ENCODE measurements at places on chromosomes 5 and 9.

DNA sequence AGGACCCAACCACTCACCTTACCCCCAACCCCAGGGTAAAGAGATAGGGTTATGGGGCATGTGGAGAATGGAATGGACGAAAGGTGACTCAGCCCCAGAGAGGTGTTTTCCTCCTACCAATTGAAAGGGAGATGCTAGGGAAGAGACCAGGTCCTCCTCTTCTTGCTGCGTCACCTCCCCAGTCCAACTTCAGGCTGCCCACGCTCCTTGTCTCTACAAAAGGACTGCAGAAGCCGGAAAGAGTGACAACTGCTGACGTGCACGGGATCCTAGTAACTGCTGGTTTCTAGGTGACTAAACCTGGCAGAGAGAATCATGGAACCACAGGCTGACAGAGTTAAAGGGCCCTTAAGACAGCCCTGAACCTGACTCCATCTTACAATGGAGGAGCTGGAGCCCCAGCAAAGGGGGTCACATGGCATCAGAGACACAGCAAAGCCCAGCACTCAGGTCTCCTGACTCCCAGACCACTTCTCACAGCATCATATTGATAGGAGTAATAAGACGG, 2.2 kb downstream of the GPX3 start:
- DNase-seq = no peak

- peak; percentile 54 for DNase-seq
Measured at GRCh38 chr5:159100025-159100781, 487 bp upstream of the EBF1 start.

DNA sequence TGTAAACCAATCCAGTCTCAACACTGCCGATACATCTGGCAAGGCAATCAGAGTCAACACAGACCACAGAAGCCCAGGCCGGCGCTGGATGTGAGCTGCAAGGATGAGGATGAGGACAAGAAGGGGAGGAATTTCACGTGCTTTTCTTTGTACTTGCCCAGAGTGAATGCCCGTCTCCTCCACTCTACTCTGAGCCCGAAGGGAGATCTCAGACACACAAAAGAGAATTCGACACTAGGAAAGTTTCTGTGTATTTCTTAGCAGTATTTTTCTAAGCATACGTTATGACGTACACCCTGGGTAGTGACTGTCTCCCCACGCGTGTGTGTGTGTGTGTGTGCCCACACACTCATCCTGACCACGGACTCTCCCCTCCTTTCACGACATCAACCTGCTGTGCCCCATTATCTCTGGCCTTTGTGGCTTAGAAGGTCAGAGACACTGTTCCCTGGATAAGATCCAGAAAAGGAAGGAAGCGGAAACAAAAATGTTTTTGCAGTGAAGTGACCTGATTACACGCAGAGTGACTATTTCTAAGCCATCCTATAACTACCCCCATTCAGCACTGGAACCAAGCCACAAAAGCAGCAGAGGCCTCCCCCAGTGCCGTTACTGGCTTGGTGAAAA, 227.3 kb upstream of the DAPK1 start:
- DNase-seq = no peak

- DNase-seq = no peak
Measured at GRCh38 chr5:172720655-172721054, 50.3 kb downstream of the DUSP1 start.

GRCh38 chr5:154345255-154345952, 100.4 kb upstream of the SAP30L start:
- no peak for DNase-seq

DNA sequence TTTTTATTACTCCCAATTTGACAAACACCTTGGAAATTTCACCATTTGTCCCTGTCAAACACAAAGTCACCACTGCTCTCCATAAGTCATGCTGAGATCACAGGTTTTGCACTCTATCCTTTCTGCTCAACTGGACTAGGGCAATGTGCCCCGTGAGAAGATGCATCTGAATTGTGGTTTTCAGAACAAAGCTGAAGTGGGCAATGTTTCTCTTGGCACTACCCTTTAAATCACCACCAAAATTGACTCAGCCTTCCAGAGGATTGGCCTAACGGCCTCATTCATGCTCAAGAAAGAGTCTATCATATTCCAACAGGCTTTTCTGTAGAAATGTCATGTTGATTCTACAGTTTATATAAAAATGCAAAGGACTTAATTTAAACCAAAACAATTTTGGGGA, 81.0 kb upstream of the TRIO start:
- DNase-seq = no peak

DNA sequence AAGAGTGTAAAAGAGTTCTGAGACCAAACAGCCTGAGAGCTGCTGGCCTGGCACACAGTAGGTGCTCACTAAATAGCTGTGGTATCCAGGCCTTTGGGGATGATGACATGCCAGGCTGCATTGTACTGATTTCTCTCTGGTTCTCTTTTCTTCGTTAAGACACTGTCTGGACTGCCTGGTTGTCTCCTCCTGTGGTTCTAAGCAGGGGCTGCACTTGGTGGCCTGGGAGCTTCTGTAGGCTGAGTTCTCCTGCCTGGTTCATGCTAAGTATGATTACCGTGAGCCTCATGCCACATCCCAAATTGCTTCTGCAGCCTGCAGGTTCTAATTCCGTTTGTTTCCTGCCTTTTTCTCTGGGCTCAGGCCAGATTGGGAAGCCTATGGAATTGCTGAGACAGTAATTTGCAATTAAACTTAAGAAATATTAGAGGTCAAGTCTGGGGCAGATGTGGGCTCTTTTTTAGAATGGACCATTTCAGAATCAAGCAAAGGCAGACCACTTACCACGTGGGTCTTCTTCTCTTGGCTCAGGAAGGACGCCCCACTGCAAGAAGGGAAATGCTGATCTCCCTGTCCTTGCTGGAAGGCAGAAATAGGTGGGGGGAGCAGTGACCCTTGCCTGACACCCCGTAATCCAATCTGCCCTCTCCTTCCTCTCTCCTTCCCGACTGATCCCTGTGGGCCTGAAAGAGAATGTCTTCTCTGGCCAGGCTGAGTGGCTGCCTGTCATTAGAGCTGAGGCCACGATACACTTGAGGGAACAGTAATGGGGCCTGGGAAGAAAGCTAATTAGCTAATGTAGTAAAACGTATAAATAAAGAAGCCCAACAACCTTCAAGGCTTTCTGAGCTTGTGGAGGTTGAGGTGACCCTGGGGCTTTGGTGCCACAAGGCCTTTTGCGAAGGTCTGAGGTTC, 21.9 kb upstream of the BOD1 start:
- no peak for DNase-seq

- DNase-seq = no peak
Measured at GRCh38 chr9:127135056-127135745, 12.8 kb upstream of the ANGPTL2 start.

DNA sequence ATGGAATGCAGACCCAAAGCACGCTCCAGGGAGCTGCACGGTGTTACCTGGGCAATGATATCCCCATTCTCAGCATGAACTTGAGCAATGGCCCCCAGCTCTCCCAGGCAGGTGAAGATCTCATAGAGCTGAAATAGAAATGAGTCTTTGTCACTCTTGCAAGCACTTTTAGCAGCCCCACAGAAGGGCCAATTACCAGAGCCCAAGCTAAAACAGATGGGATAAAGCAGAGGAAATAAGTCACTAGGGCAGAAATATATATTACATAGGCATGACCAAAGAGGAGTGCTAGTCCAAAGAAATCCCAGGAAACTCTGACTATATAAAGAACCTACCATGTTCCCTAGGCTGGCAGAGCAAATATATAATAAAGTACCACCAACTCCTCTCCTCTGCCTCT, 97.3 kb downstream of the DPYSL3 start:
- no peak for DNase-seq

DNA sequence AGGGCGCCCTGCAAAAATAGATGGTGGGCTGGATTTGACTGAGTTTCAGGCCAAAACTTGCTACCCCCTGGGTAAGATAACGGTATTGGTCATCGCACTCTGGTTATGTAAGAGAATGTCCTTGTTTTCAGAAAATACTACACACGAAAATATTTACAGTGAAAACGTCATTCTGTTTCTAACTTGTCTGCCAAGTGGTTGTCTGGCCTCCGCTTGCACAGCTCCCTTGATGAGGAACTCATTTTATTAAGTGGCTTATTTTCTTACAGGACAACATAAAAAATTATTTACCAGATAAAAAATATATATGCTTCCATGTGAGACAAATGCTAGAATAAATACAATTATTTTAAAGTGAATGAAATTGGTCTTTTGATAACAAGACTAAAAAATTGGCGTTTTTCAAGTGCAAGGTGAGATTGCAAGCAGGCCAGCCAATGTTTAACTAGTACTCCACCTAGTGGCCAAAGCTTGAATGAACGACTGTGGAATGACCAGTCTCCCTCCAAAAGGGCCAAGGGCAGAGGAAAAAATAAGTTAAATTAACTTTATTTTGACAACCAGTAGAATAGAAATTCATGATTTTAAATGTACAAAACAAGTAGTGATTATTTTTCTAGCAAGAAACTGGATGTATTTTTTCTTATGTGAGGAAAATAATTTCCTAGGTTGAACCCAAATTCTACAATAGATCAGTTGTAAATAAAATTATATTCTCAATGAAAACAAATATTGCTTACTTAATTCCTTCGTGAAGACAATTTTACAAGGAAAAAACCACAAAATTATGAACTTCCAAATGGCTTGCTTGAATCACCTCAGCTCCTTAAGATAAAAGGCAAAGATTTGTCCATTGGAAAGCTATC, 93.2 kb downstream of the ZFAND5 start:
- peak; percentile 20 for DNase-seq

DNA sequence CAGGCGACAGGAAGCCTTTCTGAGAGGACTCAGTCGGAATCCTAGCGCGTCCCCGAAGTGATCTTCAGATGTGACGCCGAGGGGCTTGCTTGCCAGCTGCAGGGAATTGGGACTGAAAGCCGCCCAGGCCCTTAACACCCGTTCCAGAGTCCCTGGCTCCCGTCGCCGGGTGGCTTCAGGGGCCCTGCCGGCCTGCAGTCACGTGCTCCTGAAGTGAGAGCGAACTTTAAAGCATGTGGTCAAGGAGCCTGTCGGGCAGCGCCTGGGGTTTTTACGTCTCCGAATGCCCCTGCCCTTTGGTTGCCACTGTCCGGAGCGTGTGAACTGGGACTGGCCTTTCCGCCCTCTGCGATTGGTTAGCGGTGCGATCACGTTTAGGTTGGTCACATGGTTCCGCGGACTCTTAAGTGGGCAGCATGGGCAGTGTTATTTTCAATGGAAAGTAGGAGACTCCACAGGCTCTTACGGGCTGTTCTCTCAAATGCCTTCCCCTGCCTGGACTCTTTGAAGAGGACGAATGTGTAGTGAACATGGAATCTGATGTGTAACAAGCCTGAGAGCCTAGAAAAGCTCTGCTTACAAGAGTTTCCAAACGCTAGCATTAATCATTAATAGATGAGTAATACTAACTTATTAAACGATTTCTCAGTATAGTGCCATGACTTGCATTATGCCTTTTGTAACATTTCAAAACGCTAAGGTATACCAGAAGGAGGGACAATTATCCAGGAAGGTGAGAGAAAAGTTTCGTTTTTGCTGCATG, 1.9 kb downstream of the VLDLR start:
- no peak for DNase-seq

GRCh38 chr5:10556289-10556807, 7.5 kb upstream of the ANKRD33B start:
- no peak for DNase-seq

GRCh38 chr9:129201289-129201688, 23.2 kb upstream of the IER5L start:
- no peak for DNase-seq

DNA sequence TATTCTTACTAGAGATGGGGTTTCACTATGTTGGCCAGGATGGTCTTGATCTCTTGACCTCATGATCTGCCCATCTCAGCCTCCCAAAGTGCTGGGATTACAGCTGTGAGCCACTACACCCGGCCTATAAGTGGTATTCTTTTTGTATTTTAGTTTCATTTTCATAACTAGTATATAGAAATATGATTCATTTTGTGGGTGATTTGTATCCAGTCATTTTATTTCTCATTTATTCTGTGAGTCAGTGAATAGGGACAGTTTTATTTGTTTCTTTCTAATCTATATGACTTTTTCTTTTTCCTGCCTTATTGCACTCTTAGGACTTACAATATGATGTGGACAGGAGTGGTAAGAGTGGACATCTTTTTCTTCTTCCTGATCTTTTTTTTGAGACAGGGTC, 112.9 kb downstream of the AOPEP start:
- no peak for DNase-seq

GRCh38 chr9:90140131-90140818, 502.3 kb downstream of the DIRAS2 start:
- DNase-seq = no peak

- DNase-seq = no peak
Measured at GRCh38 chr5:117473165-117473564, 898.5 kb upstream of the SEMA6A start.

GRCh38 chr5:6483880-6484382, 35.3 kb downstream of the UBE2QL1 start:
- no peak for DNase-seq

- no peak for DNase-seq
Measured at GRCh38 chr9:118961857-118962256, 407.4 kb downstream of the BRINP1 start.

- DNase-seq = no peak
Measured at GRCh38 chr9:123175854-123176629, 92.3 kb downstream of the STRBP start.

DNA sequence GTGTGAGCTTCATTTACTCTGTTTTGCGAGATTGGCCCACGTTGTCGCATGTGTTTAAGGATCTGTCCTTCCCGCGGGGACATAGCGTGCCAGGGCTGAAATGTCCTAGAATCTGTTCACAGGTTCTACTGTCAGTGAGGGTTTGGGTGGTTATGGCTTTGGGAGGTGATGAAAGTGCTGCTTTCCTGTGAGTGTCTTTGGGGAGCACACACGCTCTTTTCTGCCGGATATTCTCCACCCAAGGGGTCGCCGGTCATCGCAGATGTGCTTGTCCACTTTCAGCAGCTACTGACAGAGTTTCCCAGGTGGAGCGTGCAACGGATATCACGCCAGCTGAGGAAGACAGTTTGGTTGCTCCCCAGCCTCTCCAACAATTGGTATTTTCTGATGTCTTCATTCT, 32.1 kb downstream of the PROP1 start:
- no peak for DNase-seq

DNA sequence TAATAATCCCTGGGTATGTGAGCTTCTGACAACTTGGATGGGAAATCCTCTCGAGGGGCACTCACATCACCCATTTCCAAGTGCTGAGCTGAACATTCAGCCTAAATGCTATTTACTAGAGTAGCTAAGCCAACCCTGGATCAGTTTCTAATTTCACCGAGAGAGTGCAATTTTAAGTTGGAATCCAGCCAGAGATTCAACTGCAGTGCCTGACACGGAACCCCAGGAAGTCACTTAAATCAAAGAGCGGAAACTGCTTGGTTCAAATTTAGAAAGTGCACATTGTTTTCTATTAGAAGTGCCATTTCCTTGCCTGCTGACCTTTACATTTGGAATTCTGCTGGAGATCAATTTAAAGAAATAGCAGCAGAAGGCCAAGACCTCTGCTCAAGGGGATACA, 8.8 kb downstream of the SPRY4 start:
- DNase-seq = no peak

- no peak for DNase-seq
Measured at GRCh38 chr5:123474228-123474627, 37.7 kb upstream of the CSNK1G3 start.
